ENCODE measurements at places on chromosomes 2 and 18.
A peak's percentile ranks its signal among the peaks of the same experiment; 100 is the strongest.

DNA sequence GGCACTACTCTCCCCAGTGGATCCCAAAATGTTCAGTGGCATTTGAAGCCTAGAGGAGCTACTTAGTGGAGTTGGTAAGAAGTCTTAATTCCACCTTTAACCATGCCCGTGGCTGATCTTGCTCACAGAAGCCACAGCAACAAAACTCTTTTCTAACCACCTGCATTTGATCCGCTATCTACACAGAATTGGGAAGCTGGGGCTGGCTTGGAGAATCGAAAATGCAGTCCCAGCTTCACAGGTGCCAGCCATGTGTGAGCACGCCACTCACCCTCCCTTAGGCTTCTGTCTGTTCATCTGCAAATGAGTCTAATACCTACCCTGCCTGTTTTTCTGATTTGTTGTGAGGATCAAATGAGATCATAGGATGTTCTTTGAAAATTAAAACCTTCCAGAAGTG, 182.6 kb downstream of the BCL11A start:
- DNase-seq = no peak

DNA sequence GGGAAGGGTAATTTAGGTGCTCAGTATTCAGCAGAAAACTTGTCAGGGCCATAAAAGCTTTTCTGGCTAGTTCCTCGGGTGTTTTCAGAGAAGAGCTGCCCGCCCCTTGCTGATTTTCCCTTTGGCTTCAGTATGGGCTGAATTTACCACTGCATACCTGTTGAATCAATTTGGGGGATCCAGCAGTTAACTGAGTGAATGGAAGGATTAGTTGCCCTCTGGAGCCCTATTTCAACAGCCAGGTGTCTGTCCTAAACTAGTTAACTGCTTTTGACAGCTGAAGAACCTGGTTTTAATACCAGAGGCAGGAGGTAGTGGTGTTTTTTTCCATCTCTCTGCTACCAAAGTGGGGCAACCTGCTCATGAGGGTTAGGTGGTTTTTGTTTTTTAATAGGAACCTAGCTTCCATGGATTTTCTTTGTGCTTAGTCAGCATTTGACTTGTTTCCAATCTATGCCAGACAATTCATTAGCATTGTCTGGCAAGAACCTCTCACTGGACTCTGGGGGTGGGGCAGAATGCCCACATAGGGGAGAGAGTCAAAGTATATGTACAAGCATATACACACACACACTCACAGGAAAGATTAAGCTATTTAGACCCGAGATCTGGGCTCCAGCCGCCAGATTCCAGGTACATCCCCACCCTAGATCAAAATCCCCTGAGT, 166.5 kb upstream of the SIX3 start:
- DNase-seq = no peak

- peak; percentile 87 for DNase-seq
Observed at GRCh38 chr2:221896505-221897151, 324.5 kb upstream of the EPHA4 start.

DNA sequence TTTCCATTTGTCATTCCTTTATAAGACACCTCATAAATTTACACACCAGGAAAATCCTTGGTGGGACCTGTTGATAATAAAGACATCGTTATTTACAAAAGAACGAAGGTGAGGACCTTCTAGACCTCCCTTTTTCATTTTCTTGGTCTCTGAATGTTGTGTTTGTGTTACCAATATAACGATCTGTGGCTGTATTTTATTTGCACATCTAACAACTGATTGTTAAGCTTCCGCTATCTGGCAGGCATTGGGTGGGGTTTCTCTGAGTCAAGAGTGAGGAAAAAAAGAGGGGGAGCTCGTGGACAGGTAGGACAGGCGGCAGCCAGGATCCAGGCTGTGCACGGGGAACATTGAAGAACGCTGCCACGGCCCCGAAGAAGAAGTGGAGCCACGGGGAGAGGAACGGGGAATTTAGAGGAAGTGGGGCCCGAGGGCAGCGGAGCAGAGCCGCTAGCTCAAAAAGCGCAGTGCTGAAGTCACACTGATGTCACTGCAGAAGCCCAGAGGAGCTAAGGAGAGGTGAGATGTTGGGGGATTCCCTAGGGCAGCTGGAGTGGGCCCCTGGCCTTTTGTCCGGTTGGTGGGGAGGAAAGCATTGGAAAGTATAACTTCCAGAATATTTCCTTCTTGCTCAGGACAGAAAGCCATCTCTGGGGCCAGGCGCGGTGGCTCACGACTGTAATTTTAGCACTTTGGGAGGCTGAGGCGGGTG, 20.9 kb upstream of the DNMT3A start:
- DNase-seq = peak; percentile 88

GRCh38 chr2:105329197-105329554, 359 bp downstream of the TGFBRAP1 start:
- DNase-seq = no peak
